K562 (cell line): ENCODE measurements at places on chromosomes 2 and 18. TPM values are rescaled to one million over a fixed set of nuclear protein-coding genes. Genes with fewer than 3 reads are reported as not detected.

Gene OR6B2
- polyA plus RNA-seq: not detected in 2 replicates

GRCh38 chr18:7256618-7257425, 25.9 kb downstream of the LRRC30 start:
- DNase-seq: no peak

Gene ANKRD29
- polyA plus RNA-seq: 0.03 TPM in 1 of 2 replicates, not detected in the other

DNA sequence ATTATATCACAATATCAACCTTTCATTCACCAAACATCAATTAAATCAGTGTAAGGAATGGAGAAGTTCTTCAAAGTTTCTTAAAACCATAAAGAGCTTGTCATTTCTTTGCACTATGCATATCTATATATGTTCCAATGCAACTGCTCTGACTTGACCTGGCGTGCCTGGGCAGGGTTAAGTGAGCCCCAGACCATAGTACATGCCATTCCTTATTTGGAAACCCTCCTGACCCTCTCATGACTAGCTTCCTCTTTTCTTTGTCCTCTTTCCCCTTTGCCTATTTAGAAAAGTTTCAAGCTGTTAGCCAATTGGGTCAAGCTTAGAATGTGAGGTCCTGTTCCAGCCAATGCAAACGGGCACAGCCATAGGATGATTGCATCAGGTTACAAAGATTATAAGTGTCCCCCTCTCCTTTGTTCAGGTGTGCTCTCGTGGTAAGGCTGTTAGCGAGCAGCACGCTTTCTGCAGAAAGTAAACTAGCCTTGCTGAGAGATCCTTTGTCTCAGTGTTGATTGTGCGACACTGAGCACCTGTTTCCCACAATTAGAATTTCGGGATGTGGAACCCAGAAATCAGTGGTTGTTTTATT, 78.2 kb upstream of the UXS1 start:
- no peak for DNase-seq

DNA sequence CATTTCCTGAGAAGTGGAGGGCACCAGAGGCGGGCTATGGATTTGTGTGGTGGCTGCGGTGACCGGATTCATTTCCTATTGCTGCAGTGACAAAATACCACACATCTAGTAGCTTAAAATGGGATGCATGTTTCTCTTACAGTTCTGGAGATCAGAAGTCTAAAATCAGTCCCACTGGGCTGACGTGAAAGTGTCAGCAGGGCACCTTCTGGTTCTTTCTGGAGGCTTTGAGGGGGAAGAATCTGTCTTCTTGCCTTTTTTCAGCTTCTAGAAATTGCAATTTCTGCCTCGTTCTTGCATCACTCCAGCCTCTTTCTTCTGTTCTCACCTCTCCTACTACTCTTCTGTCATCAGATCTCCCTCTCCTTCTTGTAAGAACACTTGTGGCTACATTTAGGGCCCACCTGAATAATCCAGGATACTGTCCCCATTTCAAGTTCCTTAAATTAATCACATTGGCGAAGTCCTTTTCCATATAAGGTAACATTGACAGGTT, 111.2 kb downstream of the MARCHF4 start:
- DNase-seq: no peak

- DNase-seq: no peak
Measured at GRCh38 chr2:19138264-19138825, 220.1 kb downstream of the OSR1 start.

- DNase-seq: no peak
Measured at GRCh38 chr2:186059096-186059495, 320.5 kb downstream of the FSIP2 start.

DNA sequence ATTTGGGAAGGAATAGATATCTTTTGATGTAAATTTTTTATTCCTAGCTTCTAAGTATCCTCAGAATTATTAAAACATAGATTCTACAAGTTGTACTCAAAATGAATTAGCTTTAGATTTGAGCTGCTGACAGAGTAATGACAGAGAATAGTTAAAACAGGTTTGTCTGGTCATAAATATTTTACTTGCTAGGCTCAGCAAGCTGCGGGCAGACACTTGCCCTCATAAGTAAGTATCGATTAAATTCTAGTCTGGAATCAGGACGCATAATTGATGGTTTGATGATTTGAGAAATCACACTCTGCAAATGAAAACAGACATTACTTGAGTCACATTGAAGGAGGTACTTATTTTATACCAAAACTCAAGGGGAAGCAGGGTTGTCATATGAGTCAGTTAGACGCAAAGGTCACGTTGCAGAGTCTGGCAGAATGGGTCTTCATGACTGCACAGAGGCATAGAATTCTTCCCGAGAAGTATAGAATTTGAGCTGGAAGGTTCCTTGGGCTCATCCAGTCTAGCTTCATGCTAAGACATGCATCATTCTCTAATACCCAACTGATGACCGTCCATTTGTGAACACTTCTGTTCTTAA, 27.5 kb downstream of the ARL4C start:
- DNase-seq: no peak

GRCh38 chr2:181472990-181473389, 15.8 kb downstream of the ITGA4 start:
- no peak for DNase-seq

Gene MEP1B
- 0.11 TPM in 1 of 2 replicates, not detected in the other for polyA plus RNA-seq

Gene SERPINB2
- not detected in 2 replicates for polyA plus RNA-seq

DNA sequence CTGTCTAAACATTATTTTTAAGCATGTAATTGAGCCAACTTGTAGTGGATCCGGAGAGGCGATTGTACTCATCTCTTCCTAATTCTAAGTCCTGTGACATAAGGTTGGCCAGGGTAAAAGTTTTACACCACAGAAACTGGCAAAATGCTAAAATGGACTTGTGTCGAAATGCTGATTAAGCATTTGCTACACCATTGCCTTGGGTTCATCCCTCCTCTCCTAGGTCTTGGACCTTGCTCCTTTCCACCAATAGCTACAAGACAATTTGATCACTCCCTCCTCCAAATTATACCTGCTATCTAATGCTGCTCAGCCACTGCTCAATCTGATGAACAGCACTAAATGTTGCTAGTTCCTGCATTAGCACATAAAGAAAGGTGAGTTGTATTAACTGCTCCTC, 132.7 kb upstream of the EPC2 start:
- no peak for DNase-seq

Gene LTBP1
- 6.7 and 7.0 TPM in 2 replicates for polyA plus RNA-seq

- DNase-seq: no peak
Measured at GRCh38 chr2:126952216-126952615, 53.5 kb downstream of the TEX51 start.

GRCh38 chr18:75267643-75268363, 57.2 kb downstream of the TSHZ1 start:
- no peak for DNase-seq

DNA sequence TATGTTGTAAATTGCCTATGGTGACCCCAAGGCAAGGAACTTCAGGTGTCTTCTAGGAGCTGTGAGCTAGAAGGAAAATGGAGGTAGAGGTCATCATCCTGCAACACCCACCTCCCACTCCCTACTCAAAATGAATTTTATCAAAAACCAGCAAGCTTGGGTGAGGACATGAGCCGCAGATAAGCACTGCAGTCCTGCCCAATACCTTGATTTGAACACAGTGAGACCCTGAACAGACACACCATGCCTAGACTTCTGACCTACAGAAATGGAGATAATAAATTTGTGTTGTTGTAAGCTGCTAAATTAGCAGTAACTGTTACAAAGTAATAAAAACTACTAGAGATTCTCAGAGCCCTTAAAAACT, 13.4 kb downstream of the MEX3C start:
- DNase-seq: no peak

GRCh38 chr18:68301441-68301840, 413.5 kb downstream of the TMX3 start:
- no peak for DNase-seq

DNA sequence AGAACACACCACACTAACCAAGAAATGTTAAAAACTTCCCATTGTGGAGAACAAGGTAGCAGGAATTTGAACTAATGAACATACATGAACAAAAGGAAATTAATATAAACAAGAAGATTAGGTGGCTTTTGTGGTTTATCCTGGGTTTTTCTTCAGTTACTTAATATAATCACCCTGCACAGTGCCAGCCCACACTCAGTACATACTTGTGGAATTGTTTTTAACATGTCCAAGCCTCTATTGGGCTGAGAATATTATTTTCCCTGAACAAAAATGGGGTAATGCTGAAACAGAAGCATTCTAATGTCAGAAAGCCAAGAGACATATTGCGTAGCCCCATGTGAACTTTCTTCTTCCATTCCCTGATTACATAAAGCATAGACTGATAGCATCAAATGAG, 202.8 kb downstream of the DNER start:
- DNase-seq: no peak

GRCh38 chr2:17104454-17104853, 413.8 kb downstream of the RAD51AP2 start:
- no peak for DNase-seq

Gene CNGA3
- polyA plus RNA-seq: not detected in 2 replicates

GRCh38 chr2:4269885-4270284, 566.5 kb downstream of the DCDC2C start:
- no peak for DNase-seq

GRCh38 chr2:62010632-62011256, 105.3 kb downstream of the COMMD1 start:
- DNase-seq: no peak

Gene CDH20
- not detected in 2 replicates for polyA plus RNA-seq

Gene POTEJ
- polyA plus RNA-seq: not detected in 2 replicates

DNA sequence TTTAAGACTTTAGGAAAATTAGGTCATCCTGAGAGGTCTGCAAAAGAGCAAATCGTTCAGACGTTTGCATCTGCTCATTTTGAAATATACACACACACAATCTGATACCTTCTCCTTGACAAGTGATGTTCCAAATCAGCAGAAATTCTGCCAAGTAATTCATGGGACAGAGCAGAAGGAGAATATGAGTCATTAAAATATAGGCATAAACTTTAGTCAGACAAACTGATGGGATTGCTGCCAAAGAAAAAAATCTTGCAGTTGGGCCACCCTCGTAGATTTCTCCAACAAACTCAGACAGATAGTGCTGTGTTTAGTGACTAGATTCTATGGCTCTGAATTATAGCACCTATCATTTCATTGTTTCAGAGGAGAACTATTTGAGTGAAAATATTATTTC, 336.3 kb downstream of the NYAP2 start:
- no peak for DNase-seq

DNA sequence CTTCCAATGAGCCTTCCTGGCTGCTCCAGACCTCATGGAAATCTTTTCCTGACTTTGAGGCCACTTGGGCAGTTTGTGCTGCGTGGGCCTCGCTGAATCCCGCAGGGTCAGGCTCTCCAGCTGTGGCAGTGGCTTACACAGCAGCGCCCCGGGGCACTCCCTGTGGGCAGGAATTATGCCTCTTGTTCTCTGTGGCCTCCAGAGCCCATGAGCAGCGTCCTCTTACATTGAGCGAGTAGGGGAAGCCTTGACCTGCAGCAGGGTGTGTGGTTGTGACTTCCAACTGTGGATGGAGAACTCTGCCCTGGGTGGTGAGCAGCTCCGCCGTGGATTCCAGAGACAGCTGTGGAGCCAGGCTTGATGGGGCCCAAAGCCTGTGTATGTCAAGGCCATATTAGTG, 180.8 kb downstream of the GLI2 start:
- no peak for DNase-seq

GRCh38 chr2:152553518-152553917, 163.7 kb downstream of the PRPF40A start:
- DNase-seq: no peak

GRCh38 chr18:62486290-62486964, 36.4 kb upstream of the ZCCHC2 start:
- peak; percentile 35 for DNase-seq

GRCh38 chr18:67408240-67408639, 108.3 kb downstream of the DSEL start:
- DNase-seq: no peak

GRCh38 chr2:133780099-133780996, 212.1 kb upstream of the NCKAP5 start:
- DNase-seq: peak; percentile 57

- DNase-seq: no peak
Measured at GRCh38 chr2:175449616-175450015, 268.1 kb upstream of the ATP5MC3 start.

Gene UGT1A4
- not detected in 2 replicates for polyA plus RNA-seq

DNA sequence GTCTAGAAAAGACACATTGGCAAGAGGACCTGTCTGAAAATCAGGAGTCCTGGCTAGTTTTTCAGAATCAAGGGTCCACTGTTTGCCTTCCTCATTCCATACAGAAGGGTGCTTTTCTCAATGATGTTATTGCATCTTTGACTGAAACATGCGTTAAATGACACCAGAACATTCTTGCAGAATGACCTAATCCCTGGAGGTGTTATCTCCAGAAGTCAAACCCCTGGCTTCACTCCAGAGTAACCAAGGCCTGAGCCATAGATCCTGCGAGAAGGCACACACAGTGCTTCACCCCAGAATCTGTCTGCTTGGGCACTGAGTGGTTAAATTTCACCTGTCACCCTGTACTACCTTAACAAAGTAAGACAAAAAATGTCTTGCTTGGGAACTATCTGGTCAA, 1055.2 kb upstream of the FANCL start:
- no peak for DNase-seq

- DNase-seq: peak; percentile 31
Measured at GRCh38 chr2:16218625-16219024, 278.3 kb downstream of the MYCN start.

Gene SERPINB13
- polyA plus RNA-seq: not detected in 2 replicates

- DNase-seq: peak; percentile 16
Measured at GRCh38 chr2:232632904-232633412, 446 bp upstream of the EFHD1 start.

GRCh38 chr2:189466656-189467055, 25.4 kb downstream of the WDR75 start:
- DNase-seq: peak; percentile 27

DNA sequence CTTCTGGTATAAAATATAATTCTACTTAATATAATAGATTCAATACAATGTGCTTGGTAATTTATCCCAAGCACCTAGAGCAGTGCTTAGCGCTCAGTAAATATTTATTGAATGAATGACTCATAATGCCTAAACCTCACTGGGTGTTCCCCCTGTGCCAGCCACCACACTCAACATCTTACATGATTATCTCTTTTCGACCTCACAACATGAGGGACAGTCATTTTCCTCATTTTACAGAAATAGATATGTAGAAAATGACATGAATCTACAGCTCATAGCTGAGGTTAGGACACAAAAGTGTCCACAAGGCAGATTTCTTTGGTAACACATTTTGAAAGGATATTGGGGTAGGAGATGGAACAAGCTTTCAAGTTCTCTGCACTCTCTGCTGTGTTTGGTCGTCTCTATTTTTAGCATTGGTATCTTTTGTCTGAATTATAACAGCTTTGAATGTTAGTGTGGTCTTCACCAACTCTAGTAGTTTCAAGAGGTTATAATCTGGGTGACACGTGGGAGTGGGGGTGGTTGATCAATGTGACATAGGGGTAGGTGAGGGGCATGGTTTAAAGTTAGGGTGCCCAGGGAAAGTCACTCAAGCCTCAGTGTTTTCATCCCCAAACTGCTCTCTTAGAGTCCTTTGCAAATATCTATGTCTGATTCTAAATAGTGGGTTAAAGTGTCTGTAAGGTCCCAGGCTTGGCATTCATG, 9.8 kb downstream of the MYOM1 start:
- DNase-seq: no peak

- no peak for DNase-seq
Measured at GRCh38 chr18:35220424-35220823, 20.4 kb upstream of the ZNF397 start.

DNA sequence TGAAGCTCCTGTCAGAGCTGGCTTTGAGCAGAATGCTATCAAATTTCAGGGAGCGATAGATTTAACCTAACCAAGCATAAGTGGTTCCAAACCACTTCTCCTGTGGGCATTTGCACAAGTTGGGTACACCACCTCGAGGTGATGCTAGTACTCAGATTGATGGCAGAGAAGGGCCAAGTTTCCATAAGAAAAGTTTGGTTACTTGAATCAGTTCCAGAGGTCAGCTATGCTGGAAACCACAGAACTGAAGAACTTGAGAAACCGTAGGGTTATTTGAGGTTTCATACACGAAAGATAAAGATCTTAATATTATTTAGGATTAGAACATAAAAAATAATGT, 238.2 kb upstream of the SOX11 start:
- DNase-seq: no peak
